ENCODE measurements at places on chromosomes 2 and 18.

DNA sequence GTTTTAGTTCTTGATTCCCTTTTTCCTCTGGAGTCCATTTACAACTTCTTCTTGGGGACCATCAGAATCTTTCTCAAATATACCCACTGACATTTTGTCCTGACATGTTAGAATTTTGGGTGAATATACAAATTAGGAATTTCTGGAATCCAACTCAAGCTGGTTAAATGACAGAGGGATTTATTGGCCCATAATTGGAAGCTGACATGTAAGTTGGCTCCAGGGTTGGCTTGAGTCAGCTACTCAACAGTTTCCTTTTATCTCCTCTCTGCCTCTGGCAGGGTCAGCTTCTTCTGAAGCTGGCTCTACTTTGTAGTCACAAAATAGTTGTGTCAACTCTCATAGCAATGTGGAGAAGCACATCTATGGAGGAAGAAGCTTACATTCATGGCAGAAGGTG lies 36.6 kb upstream of the PPP1R1C start:
- DNase-seq: no peak

DNA sequence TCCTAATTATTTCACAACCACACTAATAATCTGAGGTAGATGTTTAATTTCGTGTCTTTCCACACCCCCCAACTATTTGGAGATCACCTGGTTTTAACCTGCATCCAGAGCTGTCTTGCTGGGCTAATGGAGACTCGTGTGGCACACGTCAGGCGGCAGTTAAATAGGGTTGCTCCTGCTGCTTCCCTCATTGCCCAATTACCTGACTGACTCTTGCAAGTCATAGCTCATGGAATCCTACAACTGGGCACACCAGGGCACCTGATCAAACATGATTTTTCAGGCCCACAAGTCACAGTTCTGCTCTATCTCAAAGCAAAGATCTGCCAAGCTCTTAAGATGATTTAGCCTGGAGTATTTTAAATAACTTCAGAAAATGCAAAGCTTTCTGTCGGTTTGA lies 1430.4 kb upstream of the ACVR2A start:
- DNase-seq: no peak

- no peak for DNase-seq
Measured at GRCh38 chr18:36176711-36177110, 10.6 kb upstream of the MOCOS start.

GRCh38 chr2:82837588-82838304 lies 1621.3 kb downstream of the SUCLG1 start:
- DNase-seq: no peak

Measured in natural killer cell treated with Interleukin-12 subunit alpha and Interleukin-12 subunit beta and Interleukin-15 and Interleukin-18, amount 100 ng/mL, for 72 hours (primary cell).